ENCODE measurements at places on chromosomes 5 and 9.

- no peak for DNase-seq
Measured at GRCh38 chr5:8383616-8384015, 514.7 kb downstream of the MTRR start.

GRCh38 chr5:78763659-78764189 is 115.2 kb upstream of the LHFPL2 start:
- DNase-seq, result no peak

DNA sequence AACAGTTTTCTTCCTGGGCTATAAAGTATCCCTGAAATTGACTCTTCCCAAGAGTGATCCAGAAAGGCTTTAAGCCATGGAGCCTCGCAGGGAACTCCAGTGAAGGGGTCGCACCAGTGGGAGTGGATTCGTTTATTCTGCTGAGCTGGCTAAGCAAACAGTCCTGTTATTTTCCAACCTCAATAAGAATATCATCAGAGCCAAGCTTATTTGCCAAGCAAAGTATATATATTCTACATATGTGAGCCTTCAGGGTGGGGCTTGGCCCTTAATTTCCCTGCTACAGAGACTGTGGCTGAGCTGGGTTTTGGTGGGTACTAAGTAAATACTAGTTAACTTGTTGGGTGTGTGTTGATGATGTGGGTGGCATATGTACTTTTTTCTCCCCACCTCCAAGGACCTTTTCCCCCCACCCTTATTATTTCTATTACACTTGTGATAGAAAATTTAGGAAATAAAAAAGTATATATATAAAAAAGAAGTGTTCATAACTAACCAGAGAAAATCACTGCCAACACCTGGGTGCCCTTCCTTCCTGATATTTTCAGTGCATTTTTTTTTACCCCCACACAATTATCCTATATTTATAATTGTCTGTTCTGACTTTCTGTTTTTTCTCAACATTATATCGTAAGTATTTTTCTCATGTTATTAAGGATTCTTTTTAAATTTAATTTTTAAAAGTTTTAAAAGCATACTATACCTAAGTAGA is 5.3 kb downstream of the GSN start:
- DNase-seq, result no peak

- DNase-seq, result no peak
Measured at GRCh38 chr9:33158843-33159776, 8.0 kb downstream of the B4GALT1 start.

- DNase-seq, result no peak
Measured at GRCh38 chr5:81749561-81750307, 1.2 kb downstream of the SSBP2 start.

DNA sequence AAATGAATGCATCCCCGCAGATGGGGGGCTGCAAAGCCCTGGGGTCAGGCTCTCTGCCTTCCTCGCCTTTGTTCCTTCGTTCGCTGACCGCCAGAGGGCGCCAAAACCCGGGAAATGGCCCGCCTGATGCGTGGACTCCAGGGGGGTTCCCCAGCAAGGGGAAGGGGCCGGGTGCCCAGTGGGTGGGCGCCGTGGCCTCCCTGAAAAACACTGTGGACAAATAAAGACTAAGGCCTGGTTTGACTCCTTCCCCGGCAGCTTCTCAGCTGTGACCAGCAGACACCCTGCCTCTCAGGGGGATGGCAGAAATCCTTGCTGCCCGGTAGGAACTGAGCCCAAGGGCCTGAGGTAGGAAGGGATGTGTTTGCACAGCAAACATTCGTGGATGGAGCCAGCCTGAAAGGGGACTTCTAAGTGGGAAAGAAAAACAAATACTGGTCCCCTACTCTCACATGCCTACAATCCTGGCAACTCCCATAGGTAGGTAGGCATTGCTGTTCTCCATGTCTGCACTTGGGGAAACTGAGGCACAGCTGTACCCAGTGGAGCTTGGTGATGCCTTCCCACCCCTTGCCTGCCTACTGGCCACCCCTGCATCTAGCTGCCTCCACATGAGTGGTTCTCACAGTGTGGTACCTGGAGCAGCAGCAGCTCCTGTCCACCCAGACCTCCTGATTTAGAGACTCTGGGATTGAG is 57.7 kb downstream of the DUSP1 start:
- no peak for DNase-seq

GRCh38 chr5:131818001-131818724 is 21.3 kb upstream of the FNIP1 start:
- DNase-seq, result no peak

DNA sequence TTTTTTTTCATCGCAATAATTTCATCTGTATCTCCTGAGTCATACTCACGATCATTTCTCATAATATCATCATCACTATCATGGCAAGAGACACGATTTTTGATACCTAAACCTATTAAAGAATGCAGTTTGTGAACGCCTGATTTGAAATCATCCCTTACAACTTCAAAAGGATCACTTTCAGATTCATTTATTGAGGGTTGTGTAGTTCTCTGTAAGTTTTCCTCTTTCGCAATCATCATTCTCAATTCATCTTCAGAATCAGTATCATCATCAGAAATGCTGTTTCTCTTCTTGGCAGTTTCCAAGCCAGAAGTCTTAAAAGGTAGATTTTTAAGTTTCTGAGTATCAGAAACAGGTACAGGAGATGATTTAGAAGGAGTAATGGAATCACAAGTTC is 9.7 kb downstream of the NOL8 start:
- DNase-seq, result no peak

DNA sequence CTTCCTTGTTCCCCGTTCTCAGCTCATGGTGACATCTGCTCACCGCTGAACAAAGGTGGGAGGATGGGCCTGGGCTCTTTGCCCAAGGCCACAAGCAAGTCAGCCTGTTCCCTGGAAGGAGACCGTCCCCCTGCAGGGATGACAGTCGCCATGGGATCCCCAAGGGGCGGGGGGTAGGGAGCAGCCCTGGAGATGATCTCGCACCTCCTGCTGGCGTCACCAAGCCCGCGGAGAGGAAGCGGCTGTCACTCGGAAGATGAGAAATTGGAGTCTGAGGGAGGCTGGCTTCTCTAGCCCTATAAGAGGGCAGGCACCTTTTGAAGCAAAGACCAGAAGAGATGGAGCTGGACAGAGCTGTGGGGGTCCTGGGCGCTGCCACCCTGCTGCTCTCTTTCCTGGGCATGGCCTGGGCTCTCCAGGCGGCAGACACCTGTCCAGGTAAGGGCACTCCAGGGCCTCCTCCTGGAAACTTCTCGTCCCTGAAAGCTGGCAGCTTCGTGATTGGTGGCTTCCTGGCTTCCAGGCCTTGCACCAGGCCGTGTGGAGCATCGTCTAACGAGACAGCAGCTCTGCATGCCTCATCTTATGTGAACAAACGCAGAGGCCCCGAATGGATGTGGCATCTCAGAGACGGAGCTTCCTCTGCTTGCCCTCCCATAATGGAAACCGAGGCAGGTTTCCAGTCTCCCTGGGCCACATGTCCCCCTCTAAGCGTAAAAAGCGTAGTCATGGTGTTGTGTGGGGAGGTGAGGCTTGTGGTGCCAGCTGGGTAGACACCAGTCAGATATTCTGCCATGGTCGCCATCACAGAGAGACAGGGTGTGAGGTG is at the start of gene FCN2:
Gene FCN2, plus strand, starts transcription at position 327 of the 829 bp plus-strand sequence. Its CDS starts 12 bp downstream, at position 339.
- DNase-seq, result no peak

- DNase-seq, result no peak
Measured at GRCh38 chr5:362978-363765, 41.7 kb downstream of the AHRR start.
